Activated naive CD4-positive, alpha-beta T cell treated with anti-CD3 and anti-CD28 coated beads, Interleukin-2, amount 50 U/mL, for 16 hours (primary cell): ENCODE measurements at places on chromosomes 2 and 18.

DNA sequence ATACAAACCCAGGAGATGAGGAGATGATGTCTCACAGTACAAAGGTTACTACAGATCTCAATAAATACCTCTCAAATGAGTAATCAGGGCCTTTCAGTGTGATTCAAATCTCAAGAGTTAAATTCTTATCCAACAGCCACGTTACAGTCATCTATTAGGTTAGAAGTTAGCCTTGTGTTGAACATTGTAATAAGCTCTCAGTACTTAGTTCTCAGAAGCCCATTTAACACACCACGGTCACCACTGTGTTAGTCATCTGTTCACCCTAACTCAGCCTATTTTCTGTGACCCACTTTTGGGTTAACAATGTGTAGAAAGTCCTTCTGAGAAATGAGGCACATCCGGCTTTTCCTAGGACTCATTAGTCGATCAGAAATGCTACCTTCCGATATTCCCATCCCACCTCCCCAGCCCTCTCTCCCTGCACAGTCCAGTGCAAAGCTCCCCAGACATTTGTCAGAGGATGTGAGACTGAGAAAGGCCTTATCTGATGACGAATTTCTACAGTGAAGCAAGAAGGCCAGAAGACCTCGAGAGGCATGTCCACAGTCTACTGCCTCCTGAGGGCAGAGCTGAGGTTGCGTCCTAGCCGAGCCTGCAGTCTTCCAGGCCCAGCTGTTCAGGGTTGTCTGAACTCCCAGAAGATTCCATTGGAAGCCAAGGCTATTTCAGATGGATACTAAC is 92.6 kb downstream of the ACTR2 start:
- no peak for DNase-seq

- DNase-seq = no peak
Measured at GRCh38 chr2:188475945-188476344, 184.3 kb downstream of the GULP1 start.

DNA sequence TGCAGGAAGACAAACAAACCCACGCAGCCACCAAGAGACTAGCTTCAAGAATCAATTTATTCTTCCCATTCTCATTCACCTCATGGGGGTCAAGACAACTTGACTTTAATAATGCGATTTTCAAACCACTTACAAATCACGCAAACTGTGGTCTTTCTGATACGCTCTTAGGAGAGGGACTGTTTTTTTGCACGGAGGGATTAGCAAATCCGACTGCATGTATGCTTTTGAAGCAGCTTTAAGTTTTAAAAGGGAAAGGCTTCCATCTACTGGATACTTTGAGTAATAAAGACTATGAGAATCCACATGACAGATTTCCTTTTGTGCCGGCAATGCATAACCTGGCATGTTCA is 322.9 kb upstream of the KCNJ3 start:
- no peak for DNase-seq

DNA sequence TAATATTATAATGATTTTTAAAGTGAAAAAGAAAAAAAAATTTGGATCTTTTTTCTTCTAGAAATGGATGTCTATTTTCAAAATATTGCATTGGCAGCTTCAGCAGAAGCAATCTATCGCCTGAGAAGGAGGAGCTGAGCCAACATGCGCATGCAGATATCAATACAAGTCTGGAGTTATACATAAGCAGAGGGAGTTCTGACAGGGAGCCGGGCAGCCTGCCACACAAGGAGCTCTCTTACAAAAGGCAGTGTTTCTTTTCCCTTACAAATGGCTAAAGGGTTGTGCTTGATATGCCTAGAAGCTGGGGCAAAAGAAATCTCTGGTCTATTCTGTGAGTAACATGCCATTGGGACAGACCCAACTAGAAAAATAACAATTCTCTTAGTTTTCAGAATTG is 291.9 kb upstream of the TRIB2 start:
- no peak for DNase-seq

GRCh38 chr2:15963977-15964670 is 23.8 kb downstream of the MYCN start:
- DNase-seq = no peak

DNA sequence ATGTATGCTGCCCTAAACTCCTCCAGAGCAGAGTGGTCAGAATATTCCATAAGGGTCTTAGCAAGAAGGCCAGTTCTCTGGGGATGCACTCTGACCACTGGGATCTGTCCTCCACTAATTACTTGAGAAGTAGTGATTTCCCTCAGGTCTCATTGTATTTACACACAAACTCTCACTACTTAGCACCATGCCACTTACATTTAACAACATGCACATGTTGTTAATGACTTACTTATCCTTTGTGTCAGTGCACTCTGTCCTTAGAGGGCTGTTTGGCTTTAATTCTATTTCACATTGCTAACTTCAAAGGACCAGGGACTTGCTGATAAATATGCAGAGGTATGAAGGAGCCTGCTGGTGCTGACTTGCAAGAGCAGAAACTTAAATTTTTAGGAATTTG is 1415.5 kb upstream of the ACVR2A start:
- no peak for DNase-seq

GRCh38 chr18:11512096-11513025 is 97.0 kb upstream of the SLC35G4 start:
- DNase-seq = no peak
